ENCODE measurements at places on chromosomes 1 and 21. TPM values are rescaled to one million over a fixed set of nuclear protein-coding genes. Genes with fewer than 3 reads are reported as not detected.

CRP gene
- total RNA-seq, result not detected

MYOG gene
- not detected for total RNA-seq

GJA4 gene
- not detected for total RNA-seq

RGS8 gene
- not detected for total RNA-seq

TNNT2 gene
- 0.17 TPM for total RNA-seq

GJA5 gene
- not detected for total RNA-seq

MAEL gene
- total RNA-seq, result not detected

C1orf56 gene
- 7.1 TPM for total RNA-seq

CCDC185 gene
- 0.03 TPM for total RNA-seq

B3GALT5 gene
- total RNA-seq, result 0.18 TPM

CFAP141 gene
- not detected for total RNA-seq

ITPKB gene
- total RNA-seq, result 2.3 TPM

CAPZA1 gene
- 80.7 TPM for total RNA-seq

AMY1A gene
- total RNA-seq, result not detected

ICOSLG gene
- total RNA-seq, result 4.1 TPM

LEFTY2 gene
- 0.08 TPM for total RNA-seq

CASQ2 gene
- not detected for total RNA-seq

FALEC gene
- total RNA-seq, result 0.33 TPM

CELA3A gene
- not detected for total RNA-seq

KCTD3 gene
- total RNA-seq, result 47.6 TPM

PLXNA2 gene
- 3.8 TPM for total RNA-seq

CELA2B gene
- not detected for total RNA-seq

ZNF683 gene
- total RNA-seq, result not detected

FAM20B gene
- 14.9 TPM for total RNA-seq

ZMYND12 gene
- total RNA-seq, result 0.63 TPM

TGFB2 gene
- 8.6 TPM for total RNA-seq

CFHR1 gene
- total RNA-seq, result not detected

HDGF gene
- total RNA-seq, result 425 TPM

CSF3R gene
- not detected for total RNA-seq

TEKT2 gene
- not detected for total RNA-seq

YOD1 gene
- 8.4 TPM for total RNA-seq

LCE3D gene
- total RNA-seq, result 2.8 TPM

C1QB gene
- not detected for total RNA-seq

TAS1R1 gene
- not detected for total RNA-seq

AIRE gene
- total RNA-seq, result not detected

PEX11B gene
- 38.2 TPM for total RNA-seq

KCNK2 gene
- 0.08 TPM for total RNA-seq

SERTAD4 gene
- total RNA-seq, result 0.52 TPM

CNIH3 gene
- total RNA-seq, result 0.69 TPM

ARHGAP29 gene
- total RNA-seq, result 11.2 TPM

SRGAP2 gene
- total RNA-seq, result 30.9 TPM

PLEKHA6 gene
- total RNA-seq, result 35.1 TPM

TMEM125 gene
- total RNA-seq, result not detected

ARMH1 gene
- 0.66 TPM for total RNA-seq

PDPN gene
- total RNA-seq, result not detected

CYP4X1 gene
- total RNA-seq, result not detected

ZYG11B gene
- total RNA-seq, result 7.0 TPM

TMEM183A gene
- 46.2 TPM for total RNA-seq

OR14K1 gene
- not detected for total RNA-seq

PRKAA2 gene
- 1.5 TPM for total RNA-seq

HRNR gene
- total RNA-seq, result 0.01 TPM

TSPEAR gene
- total RNA-seq, result not detected

AMIGO1 gene
- 1.3 TPM for total RNA-seq

LCE4A gene
- total RNA-seq, result not detected

PLA2G5 gene
- total RNA-seq, result not detected

UMODL1 gene
- total RNA-seq, result not detected

PADI4 gene
- not detected for total RNA-seq

EXO1 gene
- total RNA-seq, result 22.2 TPM

FAM229A gene
- total RNA-seq, result 3.6 TPM

Measured in A549 treated with AZD2906 at 1 μM for 4 hours (cell line).